ENCODE measurements at places on chromosomes 1 and 21. TPM values are rescaled to one million over a fixed set of nuclear protein-coding genes. Genes with fewer than 3 reads are reported as not detected.

DNA sequence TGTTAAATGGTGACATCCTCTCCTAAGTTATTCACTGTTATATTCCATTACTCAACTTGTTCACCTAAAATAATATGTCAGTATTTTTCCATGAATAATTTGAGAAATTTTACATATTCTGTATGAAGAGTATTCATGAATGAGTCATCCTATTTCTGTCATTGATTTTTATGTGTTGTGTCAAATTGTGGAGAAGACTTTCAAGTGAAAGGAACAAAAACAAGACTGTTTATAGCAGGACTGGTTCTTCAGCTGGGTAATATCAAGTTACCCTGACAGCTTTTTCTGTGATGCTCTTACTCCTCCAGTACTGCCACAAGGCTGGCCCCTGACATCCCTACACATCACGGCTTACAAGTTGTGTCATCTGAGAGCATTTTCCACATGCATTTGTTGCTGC, 847.7 kb downstream of the NCAM2 start:
- H3K4me3 ChIP-seq = no peak overlapping the region
- DNase-seq = no peak
- H3K27ac ChIP-seq = no peak overlapping the region

GRCh38 chr1:218754477-218754876, 409.3 kb downstream of the TGFB2 start:
- H3K4me1 ChIP-seq = no peaks in the 10 kb centered on the region
- H3K27me3 ChIP-seq = no peaks in the 10 kb centered on the region
- H3K27ac ChIP-seq = no peak overlapping the region
- H3K4me3 ChIP-seq = no peak overlapping the region
- no peaks in the 10 kb centered on the region for H3K36me3 ChIP-seq

GRCh38 chr1:223639331-223639749, 26.2 kb downstream of the CAPN8 start:
- H3K36me3 ChIP-seq = no peaks in the 10 kb centered on the region
- H3K27me3 ChIP-seq = no peaks in the 10 kb centered on the region
- peak; percentile 6 for DNase-seq
- no peak overlapping the region for H3K4me3 ChIP-seq
- H3K4me1 ChIP-seq = no peaks in the 10 kb centered on the region
- H3K27ac ChIP-seq = no peak overlapping the region

- no peaks in the 10 kb centered on the region for H3K27me3 ChIP-seq
- H3K27ac ChIP-seq = no peak overlapping the region
- no peaks in the 10 kb centered on the region for H3K36me3 ChIP-seq
- H3K4me3 ChIP-seq = no peak overlapping the region
Measured at GRCh38 chr1:227368009-227368408, 49.7 kb upstream of the CDC42BPA start.

DNA sequence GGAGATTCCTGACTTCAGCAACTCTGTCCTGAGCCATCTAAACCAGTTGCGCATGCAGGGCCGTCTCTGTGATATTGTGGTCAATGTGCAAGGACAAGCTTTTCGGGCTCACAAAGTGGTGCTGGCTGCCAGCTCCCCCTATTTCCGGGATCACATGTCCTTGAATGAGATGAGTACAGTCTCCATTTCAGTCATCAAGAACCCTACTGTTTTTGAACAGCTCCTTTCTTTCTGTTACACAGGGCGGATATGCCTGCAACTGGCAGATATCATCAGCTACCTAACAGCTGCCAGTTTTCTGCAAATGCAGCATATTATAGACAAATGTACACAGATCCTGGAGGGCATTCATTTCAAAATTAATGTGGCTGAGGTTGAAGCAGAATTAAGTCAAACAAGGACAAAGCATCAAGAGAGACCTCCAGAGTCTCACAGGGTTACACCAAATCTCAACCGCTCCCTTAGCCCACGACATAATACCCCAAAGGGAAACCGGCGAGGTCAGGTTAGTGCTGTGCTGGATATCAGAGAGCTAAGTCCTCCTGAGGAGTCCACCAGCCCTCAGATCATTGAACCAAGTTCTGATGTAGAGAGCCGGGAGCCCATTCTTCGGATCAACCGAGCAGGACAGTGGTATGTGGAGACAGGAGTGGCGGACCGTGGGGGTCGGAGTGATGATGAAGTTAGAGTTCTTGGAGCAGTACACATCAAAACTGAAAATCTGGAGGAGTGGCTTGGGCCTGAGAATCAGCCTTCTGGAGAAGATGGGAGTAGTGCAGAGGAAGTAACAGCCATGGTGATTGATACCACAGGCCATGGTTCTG, 2.3 kb downstream of the ZBTB37 start:
- H3K27me3 ChIP-seq = no peaks in the 10 kb centered on the region
- peaks cover 18% of the 10 kb centered on the region for H3K36me3 ChIP-seq
- DNase-seq = no peak
- H3K4me1 ChIP-seq = peaks cover 30% of the 10 kb centered on the region
- no peak overlapping the region for H3K4me3 ChIP-seq
- no peak overlapping the region for H3K27ac ChIP-seq

Gene LHX8
- not detected for polyA plus RNA-seq

Gene TCEANC2
- 4.1 TPM for polyA plus RNA-seq

Gene CELA2A
- not detected for polyA plus RNA-seq

Gene EPS8L3
- polyA plus RNA-seq = not detected
